ENCODE measurements at places on chromosomes 6 and 20.

GRCh38 chr6:109471105-109471810 is 11.8 kb downstream of the ZBTB24 start:
- no peak for DNase-seq

GRCh38 chr6:2733736-2734480 is 16.8 kb downstream of the MYLK4 start:
- DNase-seq, result no peak

DNA sequence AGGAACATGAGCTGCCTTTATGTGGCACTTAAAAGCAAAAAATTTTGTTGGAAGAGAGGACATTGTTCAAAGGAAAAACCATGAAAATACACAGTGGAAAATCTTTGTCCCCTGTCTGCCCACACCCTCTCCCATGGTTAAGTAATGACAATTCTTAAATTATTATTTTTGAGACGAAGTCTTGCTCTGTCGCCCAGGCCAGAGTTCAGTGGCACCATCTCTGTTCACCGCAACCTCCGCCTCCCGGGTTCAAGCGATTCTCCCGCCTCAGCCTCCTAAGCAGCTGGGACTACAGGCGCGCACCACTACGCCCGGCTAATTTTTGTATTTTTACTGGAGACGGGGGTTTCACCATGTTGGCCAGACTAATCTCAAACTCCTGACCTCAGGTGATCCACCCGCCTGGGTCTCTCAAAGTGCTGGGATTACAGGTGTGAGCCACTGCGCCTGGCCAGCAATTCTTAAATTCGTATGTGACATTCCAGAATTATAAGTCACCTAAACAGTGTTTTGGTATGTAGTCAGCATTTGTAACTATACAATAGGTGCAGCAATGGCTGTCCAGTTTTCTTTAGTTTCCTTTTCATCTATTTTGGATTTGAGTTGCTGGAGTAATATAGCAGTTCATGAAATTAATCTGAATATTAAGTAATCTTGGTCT is 636 bp upstream of the SSR1 start:
- DNase-seq, result no peak

DNA sequence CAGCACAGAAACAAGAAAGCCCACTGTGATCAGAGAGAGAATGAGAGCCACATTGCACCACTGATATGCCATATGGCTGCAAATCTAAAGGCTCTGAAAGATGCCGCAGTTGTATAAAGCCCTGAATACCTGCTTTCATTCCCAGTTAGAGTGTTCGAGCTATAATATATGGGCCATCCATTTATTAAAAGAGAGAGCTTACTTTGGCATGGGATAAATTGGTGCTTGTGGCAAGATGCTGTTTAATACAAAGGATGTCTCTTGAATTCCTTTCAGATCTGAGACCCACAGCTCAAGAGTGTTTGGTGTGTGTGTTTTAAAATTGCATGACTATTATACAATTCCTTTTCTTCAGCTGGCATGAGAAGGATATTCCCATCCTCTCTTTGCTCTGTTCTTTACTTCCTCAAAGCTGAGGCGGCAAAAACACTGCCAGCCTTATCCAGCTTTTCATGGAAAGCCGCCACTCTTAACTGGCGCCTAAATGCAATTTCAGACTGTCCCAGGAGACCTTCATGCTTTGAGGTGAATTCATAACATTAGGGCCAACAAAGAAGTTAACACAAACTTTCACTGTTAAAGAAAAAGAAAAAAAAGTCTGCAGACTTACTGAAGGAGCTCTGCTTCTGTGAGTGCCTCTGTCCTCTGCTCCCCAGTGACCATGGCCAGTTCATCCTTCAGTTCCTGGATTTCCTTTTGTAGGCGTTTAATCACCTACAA is 147.6 kb downstream of the KIF6 start:
- DNase-seq, result no peak

- DNase-seq, result no peak
Measured at GRCh38 chr20:62318400-62319345, 15.9 kb downstream of the ADRM1 start.

DNA sequence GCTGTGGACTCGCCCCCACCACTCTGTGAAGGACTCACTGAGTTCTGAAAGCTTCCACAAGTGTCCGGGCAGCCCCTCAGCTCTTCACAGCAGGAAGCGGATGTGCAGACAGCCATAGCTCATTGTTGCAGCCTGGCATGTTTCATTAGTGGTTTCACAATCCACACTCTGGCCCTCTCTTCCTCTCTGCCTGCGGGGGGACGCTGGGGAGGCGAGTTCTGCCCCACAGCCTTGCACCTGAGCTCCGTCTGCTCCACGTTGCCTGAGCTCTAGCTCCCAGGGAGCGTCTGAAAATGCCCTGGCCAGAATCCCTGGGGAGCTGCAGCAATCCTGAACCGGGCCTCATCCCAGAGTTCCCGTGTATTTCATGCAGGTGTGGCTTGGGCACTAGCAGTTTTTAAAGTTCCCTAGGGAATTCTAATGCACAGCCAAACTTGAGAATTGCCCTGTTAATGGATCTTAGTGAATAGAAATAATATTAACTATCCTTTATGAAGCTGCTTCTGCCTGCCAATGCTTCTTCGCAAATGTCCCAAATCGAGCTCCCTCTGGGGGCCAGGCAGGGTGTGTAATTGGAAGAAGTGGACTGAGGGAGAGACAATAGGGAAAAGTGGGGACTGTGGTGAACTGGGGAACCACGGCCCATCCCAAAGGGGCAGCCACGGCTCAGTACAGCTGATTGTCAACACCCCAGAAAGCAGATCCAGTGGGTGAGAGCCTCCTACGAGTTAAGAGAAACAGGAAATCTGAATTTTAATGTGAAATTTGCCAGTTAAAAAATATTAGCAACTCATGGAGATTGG is 51.5 kb downstream of the CTCFL start:
- DNase-seq, result peak; percentile 8

DNA sequence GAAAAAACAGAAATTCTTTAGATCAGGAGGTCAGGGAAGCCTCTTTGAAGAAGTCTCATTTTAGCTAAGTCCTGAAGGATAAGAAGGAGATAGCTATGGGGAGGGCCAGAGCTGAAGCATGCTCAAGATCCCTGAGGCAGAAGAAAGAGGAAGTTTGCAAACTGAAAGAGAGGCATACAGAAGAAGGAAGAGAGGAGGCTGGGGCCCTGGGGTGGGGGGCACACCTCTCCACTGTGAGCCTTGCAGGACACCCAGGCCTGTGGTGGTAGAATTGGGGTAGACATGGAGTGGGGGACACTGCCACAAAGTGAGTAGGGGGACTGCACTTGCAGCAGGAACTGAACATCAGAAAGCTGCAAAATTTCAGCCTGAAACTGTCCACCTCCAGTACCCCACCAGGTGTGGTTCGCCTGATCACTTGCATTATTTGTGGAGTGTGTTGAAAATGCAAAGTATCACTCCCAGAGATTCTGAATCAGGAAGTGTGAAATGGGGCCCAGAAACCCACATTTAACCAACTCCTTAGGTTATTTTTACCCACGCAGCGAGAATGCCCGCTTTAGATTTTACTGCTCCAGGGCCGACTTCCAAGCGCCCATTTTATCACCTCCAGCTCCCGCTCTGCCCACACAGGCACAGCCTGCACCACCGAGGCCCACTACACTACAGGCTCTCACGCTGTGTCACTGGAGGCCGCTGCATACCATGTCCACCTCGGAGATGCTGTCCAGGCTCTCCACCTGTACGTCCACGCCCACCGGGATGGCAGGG is 44.0 kb downstream of the GABRR2 start:
- DNase-seq, result no peak

DNA sequence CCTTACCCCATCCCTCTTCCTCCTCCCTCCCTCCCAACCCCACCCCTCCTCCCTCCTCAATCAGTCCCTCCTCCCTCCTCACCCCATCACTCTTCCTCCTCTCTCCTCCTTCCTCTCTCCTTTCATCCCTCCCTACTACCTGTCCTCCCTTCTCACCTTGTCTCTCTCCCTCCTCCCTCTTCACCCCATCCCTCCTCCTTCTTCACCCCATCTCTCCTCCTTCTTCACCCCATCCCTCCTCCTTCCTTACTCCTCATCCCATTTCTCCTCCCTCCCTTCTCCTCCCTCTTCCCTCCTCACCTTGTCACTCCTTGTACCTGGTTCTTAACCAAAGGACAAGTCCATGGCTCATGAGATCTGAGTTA is 222.4 kb downstream of the TTLL2 start:
- no peak for DNase-seq

GRCh38 chr6:67698534-67698933 is 936.5 kb upstream of the ADGRB3 start:
- DNase-seq, result peak; percentile 35

- DNase-seq, result peak; percentile 84
Measured at GRCh38 chr6:111573892-111574797, 31.5 kb downstream of the TRAF3IP2 start.

GRCh38 chr6:11346516-11346915 is 114.0 kb upstream of the NEDD9 start:
- no peak for DNase-seq

DNA sequence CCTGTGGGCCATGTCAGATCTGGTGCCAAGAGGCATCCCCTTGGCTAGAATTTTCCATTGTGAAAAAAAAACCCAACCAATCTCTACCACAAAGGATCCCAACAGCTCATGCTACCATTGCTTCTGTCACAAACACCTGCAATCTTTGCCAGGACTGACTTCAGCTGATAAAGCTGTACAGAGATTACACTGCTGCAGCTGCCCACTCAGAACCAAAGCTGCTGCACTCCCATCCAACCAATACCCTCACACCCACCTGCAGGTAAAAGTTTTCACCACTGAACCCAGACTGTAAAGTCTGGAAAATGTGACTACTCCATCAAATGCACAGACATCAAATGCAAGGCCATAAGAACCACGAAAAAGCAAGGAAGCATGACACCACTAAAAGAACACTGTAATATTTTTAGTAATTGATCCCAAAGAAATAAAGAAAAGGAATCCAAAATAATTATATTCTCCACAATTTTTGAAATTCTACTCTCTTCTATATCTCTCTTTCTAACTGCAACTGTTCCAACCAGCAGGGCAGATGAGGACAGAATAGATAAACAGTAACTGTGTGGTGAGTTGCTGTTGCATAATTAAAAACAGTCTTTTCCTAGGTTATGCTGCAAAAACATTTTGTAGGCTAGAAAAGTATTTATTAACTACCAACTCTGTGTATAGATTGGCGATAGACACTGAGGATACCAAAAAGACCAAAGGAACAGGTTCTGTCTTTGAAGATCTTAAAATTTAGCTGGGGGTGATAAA is 128.0 kb upstream of the MCHR2 start:
- no peak for DNase-seq

DNA sequence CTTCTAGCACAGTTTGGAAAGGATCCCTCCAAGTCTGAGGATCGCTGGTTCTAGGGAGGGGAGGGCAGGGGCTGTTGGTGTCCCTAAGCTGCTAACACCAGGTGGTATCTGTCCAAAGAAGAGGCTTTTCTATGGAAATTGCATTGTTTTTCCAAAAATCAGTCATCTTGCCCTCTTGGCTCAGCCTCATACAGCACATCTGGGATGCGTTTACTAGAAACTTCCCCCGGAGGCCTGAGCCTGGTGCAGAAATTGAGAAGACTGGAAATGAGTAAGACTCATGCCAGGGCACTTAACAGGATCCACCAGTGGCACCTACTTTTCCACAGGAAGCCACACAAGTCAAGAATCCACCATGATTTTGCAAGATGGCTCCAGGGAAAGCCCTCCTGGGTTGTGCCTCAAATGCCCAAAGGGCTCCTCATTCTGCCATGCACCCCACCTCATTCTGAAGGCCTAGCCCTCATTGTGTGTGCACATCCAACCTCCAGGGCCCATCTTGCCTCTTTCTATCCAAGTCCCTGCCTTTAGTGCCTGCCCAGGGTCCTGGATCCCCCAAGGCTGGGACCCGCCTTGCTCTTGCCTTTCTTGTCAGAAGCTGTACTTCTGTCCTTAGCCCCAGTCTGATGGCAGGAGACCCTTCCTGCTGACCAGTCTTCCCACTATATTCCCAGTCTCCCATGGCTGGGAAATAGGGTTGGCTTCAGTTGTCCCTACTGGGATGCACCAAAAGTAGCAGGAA is 97.6 kb downstream of the MRPL14 start:
- DNase-seq, result no peak

GRCh38 chr20:1310071-1310470 is 18.9 kb downstream of the SDCBP2 start:
- no peak for DNase-seq

DNA sequence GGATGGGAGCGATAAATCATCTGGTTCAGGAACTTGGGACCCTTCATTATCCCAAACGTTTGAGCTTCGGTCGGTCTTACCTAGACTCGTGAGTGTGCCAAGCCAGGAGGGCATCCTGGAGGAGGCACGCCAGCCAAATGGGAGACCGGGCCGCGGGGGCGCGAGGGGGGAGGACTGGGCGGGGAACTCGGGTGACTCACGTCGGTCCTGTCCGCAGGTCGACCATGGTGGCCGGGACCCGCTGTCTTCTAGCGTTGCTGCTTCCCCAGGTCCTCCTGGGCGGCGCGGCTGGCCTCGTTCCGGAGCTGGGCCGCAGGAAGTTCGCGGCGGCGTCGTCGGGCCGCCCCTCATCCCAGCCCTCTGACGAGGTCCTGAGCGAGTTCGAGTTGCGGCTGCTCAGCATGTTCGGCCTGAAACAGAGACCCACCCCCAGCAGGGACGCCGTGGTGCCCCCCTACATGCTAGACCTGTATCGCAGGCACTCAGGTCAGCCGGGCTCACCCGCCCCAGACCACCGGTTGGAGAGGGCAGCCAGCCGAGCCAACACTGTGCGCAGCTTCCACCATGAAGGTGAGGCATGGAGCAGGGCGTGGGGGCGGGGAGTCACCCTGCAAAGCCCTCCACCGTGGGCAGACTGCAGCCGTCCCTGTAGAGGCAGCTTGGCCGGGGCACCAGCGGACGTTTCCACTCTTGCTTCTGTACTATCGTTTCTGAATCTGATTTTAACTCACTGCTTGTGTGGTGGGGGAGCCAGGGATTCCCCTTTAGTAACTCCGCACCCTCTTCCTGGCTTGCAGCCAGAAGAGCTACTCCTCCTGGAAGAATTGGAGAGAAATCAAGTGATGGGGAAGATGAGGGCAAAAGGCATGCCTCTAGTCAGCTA is 2.7 kb downstream of the BMP2 start:
- DNase-seq, result peak; percentile 46

DNA sequence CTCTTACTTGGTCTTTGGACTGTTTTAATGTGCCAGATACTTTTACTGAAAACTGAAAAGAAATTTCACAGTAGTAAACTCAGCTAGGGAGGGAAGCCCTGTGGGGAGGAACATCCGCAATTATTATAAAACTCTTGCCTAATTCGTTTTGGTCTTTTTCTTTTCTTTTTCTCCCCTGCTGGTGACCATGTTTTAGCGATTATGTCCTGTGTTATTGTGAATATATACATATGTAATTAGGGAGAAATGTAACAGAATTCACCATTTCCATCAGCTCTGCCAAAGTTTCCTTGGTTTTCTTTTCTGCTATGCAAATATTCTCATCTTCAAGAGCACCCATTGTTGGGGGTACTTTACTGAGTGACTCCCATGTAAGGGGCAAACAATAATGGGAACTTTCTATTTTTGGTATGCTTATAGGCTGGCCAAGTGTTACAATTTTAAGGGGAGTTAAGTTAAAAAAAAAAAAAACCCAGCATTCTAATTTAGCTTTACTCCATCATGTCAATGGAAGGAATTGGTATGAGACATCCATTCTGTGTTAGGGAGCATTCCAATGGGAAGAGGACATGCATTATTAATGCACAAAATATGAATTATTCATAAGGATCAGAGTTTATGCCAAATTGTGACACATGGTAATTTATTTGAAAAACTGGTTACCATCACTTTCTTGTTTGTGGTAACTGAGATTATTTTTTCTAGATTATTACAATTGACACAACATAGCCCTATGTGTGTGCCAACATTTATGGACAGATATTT is 2.0 kb downstream of the DOK5 start:
- no peak for DNase-seq

GRCh38 chr6:158810155-158811095 is 8.7 kb downstream of the EZR start:
- DNase-seq, result no peak
